ENCODE measurements at places on chromosomes 3 and 15. TPM values are rescaled to one million over a fixed set of nuclear protein-coding genes. Genes with fewer than 3 reads are reported as not detected.

DNA sequence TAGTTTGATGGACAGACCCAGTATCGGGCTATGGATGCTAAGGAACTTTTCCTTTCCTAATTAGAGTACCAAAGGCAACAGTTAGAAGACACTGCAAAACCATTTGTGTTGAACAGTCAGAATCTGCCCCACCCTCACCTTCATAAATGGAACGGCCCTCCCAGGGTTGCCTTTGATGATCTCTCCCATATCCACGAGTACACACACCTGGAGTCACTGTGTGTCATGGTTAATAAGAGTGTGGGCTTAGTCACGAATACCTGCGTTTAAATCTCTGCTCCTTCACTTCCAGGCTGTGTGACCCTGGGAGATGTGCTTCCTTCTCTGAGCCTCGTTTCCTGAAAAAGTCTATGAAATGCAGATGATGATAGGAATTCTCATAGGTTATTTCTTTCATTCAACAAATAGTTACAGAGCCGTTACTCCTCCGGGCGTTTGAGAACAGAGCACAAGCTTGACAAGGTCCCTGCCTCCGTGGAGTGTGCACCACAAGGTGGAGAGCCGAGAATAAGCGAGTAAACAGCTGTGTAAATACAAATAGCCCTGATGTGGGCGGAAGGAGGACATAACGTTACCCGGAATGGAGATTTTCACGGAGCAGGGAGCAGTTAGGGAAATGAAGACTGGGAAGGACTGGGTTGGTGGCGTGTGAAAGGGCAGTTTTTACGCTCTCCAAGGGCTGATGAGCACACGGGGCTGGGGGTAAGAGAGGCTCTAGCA lies 6.7 kb downstream of the SLC51A start:
- DNase-seq: no peak

DNA sequence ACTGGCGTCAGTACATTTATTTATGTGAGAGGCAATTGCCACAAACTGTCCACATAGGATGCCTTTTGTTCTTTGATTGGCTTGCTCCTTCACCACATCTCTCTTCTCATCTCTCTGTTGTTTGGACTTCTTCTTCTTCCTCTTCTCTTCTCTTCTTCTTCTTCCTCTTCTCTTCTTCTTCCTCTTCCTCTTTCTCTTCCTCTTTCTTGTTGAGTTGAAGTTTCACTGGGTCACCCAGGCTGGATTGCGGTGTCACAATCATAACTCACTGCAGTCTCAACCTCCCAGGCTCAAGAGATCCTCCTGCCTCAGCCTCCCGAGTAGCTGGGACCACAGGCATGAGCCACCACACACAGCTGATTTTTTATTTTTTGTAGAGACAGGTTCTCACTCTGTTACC lies 67.7 kb upstream of the GSK3B start:
- DNase-seq: no peak

Gene HEG1
- polyA plus RNA-seq: 24.2 TPM

Gene OR5H14
- polyA plus RNA-seq: not detected
